ENCODE measurements at places on chromosomes 13 and 19.

GRCh38 chr13:109743706-109744453, 42.5 kb downstream of the IRS2 start:
- DNase-seq: peak; percentile 64

DNA sequence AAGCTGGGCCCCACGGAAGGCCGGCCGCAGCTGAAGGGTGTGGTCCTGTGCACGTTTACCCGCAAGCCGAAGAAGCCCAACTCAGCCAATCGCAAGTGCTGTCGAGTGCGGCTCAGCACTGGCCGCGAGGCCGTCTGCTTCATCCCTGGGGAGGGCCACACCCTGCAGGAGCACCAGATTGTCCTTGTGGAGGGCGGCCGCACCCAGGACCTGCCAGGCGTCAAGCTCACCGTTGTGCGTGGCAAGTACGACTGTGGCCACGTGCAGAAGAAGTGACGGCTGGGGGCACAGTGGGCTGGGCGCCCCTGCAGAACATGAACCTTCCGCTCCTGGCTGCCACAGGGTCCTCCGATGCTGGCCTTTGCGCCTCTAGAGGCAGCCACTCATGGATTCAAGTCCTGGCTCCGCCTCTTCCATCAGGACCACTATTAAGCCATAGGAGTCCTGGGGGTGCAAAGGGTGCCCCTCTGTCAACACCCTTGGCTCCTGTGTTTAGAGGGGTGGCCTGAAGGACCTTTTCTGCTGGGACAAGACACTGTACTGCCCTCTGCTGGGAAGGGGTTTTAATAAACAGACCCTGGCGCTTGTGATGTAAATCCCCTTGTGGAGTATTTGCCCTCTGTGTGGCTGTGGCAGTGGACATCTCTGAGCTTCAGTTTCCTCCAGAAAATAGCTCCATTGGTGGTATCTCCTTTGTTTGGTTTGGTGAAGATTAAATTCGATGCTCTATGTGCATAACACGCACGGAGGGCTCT, 1.9 kb downstream of the MRPS12 start:
- peak; percentile 89 for DNase-seq

- no peak for DNase-seq
Measured at GRCh38 chr13:25722893-25723292, 328.9 kb downstream of the SHISA2 start.

DNA sequence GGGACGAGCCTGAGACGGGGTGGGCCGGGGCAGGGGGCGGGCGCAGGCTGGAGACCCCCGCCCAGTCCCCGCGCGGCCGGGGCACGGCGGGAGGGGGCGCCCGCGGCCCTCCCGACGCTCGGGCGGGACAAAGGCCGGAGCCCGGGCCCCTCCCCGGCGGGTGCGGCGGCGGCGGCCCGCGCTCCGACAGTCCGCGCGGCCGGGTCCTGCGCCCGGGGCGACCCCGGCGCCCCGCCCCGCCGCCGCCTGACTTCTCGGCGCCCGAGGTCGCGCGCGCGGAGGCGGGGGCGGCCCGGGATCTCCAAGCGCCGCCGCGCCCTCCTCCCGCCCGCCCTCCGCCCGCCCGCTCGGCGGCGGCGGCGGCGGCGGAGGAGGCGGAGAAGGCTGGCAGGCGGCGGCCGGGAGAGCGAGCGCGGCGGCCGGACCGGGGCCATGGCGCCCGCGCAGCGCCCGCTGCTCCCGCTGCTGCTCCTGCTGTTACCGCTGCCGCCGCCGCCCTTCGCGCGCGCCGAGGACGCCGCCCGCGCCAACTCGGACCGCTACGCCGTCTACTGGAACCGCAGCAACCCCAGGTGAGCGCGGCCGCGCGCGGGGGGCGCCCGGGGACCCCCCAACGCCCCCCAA, at the start of gene EFNA2:
TSS of gene EFNA2 (plus strand) at position 137 of the 624 bp plus-strand sequence. CDS start at position 433, 296 bp downstream.
- DNase-seq: no peak

GRCh38 chr13:22596171-22596863, 584.5 kb upstream of the SGCG start:
- DNase-seq: no peak

- DNase-seq: no peak
Measured at GRCh38 chr19:28314287-28314686, 898.7 kb downstream of the UQCRFS1 start.

DNA sequence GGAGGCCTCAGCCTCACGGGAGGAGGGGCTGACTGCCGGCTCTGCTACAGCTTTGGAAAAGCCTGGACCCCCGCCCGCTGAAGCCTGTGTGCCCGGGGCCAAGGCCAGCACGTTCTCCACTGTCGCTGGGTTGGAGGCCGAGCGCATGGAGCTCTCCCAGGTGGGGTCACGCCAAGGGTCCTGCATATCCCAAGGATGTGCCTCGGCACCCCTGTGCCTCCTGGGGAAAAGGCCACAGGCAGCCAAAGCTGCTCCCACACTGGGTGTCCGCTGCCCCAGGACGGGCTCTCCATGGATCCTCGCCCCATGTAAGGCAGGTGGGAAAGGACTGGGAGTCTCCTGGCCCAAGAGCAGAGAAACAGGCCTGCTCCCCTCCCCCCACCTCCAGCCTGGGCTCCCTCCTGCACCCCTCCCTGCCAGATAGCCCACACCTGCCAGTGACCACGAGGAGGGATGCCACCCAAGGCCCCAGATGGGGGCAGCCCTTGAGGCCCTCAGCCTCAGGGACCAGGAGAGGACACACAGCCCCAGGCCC, 64.0 kb downstream of the MLLT1 start:
- no peak for DNase-seq

DNA sequence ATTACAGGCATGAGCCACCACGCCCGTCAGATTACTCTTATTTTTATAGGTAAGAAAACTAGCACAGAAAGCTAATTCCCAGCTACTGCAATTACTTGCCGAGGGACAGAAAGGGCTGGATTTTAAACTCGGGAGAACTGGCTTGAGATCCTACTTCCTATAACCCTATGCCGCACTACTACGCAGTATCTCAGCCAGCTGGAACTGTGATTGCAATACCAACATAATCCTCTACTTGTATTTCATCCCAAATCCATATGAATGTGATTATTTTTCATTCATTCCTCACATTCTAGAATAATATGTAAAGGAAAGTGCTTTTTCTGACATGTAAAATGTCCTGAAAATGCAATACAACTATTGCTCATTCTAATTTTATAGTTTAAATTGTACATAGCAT, 773.8 kb upstream of the GPC6 start:
- no peak for DNase-seq

- DNase-seq: no peak
Measured at GRCh38 chr13:67505376-67505775, 275.2 kb upstream of the PCDH9 start.
